ENCODE measurements at places on chromosomes 4 and X.

GRCh38 chrX:34218063-34218462, 85.9 kb upstream of the FAM47A start:
- no peak for DNase-seq

DNA sequence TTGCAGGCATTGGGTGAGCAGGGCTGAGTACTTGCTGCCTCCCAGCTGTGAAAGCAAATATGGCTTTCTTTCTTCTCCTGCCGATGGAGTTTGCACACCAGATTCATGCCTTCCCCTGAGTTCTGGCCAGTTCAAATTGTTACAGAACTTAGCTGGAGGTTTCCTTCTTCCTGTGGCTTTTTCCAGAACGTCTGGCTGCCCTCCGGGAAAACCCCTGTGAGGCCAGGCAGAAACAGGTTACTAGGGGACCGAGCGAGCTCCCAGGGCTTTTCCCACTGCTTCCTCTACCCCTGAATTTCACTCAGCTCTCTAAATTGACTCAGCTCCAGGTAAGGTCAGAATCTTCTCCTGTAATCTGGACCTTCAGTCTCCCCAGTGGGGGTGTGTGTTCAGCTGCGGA, 482.4 kb downstream of the C4orf33 start:
- DNase-seq: no peak

DNA sequence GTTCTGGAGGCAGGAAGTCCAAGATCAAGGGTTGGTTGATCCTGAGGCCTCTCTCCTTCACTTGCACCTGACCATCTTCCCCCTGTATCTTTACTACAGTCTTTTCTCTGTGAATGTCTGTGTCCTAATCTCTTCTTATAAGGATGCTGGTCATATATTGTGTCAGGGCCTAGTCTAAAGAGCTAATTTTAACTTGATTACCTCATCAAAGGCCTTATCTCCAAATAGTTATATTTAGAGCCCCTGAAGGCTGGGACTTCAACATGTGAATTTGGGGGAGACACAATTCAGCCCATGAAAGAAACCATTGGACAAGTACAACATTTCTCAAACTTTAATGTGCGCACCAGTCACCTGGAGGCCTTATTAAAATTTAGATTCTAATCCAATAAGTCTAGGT, 62.8 kb upstream of the DYNLT3 start:
- no peak for DNase-seq

GRCh38 chrX:101117701-101118100, 19.7 kb downstream of the CENPI start:
- DNase-seq: no peak

- DNase-seq: no peak
Measured at GRCh38 chrX:119696251-119696890, 3.4 kb upstream of the SEPTIN6 start.

DNA sequence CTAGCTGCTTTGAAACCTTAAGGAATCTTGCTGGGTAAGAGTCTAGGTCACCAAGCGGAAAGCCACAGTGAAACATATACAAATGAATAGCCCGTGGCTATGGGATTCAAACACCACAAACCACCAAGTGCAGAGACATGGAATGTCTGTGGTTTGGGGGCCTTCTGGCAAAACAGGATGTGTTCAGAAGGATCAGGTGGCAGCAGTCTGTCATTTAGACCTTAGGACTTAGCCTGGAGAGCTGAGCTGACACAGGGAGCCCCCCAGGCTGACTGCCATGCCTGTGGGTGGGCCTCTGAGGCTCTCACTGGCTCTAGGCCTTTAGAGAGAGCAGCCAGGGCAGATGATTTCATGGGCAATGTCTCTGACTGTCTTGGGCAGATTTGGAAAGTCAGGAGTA, 225.6 kb downstream of the FBXW7 start:
- no peak for DNase-seq
